Stimulated activated CD8-positive, alpha-beta memory T cell treated with anti-CD3 and anti-CD28 coated beads, Interleukin-7, amount 100 ng/mL, for 4 hours (primary cell): ENCODE measurements at places on chromosomes 13 and 19.

- no peak for DNase-seq
Measured at GRCh38 chr13:76474356-76474755, 411.8 kb downstream of the KCTD12 start.

DNA sequence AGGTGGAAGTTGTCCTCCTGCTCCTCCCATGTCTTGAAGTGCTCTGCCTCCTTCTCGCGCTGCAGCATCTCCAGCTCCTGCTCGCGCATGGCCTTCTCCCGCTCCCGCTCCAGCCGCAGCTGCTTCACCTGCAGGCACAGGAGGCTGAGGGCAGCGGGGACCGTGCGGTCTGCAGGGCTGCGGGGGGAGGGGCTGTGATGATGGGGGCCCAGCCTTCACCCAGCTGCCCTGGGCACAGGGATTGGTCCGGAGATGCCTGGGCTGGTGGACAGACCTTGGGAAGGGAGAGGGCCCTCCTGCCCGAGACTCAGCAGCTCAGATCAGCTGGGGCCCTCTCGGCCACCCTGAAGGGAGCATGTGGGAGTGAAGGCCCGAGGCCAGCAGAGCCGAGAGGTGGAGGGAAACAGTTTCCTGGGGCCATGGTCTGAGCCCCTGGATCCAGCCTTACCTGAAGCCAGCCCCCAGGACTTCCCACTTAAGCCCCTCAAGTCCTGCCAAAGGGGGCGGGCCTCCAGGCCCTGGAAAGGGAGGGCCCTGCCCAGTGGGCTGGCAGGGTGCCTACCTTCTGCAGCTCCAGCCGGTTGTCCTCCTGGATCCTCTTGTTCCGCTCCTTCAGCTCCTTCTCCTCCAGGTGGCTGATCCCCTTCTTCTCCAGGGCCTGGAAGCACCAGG, 6.3 kb downstream of the CACTIN start:
- no peak for DNase-seq

GRCh38 chr13:94020833-94021232, 458.6 kb downstream of the DCT start:
- DNase-seq: no peak

- DNase-seq: no peak
Measured at GRCh38 chr13:101623470-101624209, 171.2 kb downstream of the ITGBL1 start.

DNA sequence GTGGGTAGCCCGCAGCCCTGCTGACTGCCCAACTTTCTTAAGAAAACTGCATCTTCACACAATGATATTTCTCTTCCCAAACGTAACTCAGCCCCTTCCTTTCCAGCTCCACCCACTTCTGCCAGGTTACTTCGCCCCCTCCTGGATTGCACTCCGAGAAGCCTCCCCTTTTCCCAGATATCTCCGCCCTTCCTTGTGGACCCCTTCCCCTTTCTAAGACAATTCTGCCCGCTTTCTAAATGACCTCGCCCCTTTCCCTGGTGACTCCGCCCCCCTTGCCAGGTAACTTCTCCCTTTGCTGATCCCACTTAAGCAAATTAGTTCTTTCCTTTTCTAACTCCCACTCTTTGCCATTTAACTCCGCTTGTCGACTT, 2.6 kb downstream of the VSIG10L start:
- no peak for DNase-seq

- no peak for DNase-seq
Measured at GRCh38 chr19:6837525-6837924, 49.9 kb upstream of the ADGRE1 start.

DNA sequence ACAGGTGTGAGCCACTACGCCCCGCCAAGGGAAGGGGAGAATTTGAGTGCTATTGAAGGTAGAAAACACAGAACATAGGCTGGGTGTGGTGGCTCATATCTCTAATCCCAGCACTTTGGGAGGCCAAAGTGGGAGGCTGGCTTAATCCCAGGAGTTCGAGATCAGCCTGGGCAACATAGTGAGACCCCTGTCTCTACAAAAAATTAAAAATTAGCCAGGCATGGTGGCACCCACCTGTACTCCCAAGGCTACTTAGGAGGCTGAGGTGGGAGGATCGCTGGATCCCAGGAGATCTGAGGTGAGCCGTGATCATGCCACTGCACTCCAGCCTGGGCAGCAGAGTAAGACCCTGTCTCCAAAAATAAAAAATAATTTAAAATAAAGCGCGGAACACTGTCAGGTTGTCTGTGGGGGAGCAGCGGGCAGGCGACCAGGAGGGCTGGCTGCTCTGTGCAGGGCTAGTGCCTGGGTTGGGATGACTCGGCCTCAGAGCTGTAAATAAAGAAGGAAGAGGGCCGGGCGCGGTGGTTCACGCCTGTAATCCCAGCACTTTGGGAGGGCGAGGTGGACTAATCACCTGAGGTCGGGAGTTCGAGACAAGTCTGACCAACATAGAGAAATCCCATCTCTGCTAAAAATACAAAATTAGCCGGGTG, 41.0 kb downstream of the LTBP4 start:
- DNase-seq: no peak

DNA sequence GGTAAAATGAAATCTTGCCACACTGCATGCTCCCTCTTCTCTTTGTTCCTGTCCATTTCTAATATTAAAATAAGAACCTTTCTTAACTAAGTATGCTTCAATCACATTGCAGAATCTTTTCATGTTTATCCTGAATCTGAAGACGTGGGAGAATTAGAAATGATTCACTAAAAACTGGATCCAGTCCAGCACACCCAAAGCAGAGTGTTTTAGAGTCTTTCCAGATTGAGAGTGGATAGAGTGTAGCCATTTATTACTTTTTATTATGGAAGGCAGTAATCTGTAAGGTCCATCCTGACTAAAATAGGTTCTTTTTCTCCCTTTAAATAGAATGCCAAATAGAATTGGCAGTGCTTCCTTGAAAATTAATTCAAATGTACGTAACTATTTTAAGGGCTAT, 453.5 kb downstream of the TDRD3 start:
- no peak for DNase-seq

DNA sequence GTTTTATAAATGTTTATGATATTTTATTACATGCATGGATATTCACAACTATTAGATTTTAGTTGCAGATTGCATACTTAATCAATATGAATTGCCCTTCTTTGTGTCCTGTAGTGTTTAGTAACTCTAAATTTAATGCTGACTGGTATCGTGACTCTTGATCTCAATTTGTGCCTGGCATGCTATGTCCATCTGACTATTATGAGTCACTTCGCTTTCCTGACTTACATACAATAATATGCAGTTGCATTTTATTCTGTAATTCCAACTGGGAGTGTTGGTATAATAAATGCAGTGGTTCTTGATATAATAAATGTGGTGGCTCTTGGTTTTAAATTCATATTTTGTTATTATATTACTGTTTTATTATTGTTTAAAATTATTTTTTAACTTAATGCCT, 277.5 kb downstream of the LIG4 start:
- DNase-seq: no peak

- DNase-seq: peak; percentile 70
Measured at GRCh38 chr19:1243768-1244692, 2.5 kb downstream of the ATP5F1D start.

DNA sequence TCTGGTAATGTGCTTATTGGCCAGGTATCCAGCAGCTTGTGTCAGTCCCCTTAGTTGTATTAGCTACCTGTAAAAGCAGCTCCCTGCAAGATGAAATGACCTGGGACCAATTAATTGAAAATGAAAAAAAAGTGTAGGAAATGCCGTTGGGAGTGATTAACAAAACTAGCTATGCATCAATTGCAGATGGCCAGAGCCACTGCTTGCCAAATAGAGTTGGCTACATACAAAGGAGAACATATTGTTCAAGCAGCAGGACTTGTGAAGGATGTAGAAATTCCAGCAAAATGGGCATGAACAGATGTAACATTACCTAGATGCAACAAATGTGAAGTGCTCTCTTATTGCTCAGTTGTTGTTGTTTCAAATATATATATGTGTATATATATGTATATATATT, 300.5 kb downstream of the PCDH17 start:
- no peak for DNase-seq

DNA sequence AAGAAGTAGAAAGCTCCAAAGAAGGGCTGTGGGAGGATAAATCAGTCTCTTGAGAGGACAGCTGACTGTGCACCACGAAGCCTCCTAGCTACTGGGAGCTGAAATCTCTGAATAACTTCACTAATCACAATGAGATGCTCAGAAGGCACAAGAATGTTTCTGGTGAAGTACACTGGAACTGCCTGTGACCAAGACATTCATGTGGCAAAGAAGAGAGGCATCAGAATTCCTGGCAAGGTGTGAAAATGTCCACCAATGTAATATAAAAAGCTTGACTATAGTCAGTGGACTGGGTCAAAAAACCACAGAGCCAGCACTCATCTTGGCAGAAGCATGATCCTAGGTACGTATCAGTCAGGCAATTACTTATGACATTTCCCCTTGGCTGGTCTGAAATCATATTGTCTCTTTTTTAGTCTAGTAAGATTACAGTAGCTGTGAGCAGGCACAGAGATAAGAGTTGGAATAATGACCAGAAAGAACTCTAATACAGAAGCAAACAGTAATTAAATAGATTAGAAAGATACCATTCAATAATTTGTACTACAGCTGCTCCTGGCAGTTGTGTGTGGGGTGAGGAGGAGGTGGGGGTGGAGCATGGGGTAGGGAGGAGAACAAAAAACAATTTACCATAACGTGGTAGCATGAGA, 434.7 kb downstream of the DIAPH3 start:
- no peak for DNase-seq

DNA sequence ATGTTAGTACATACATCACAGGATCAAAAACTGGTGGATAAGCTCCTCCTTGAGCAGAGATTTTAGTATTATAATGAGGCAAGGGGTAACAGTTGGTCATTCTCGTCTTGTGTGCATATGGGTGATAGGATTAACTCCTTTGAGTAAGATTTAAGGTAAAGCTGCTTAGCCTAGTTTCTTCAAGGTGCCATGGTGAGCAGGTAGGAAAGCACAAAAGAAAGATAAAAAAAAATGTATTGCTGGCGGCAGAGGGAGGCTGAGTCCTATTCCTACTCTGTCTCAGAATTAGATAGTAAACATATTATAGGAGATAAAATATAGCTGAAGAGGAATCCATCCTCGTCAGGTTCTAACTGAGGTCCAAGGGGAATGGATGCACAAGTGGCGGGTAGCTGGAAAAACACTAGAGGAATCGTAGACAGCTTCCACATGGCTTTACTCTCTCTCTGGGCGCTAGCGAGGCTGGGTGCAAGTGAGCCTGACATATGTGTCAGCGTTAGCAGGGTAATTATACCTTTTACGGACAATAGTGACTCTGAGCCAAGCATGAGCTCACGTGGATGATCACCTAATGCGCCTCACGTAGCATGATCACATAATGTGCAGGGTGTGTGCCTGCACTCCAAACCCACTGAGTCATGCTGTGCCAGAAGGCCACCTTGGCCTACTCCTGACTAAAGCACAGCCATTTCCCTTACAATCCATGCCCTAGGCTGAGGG, 734.3 kb upstream of the MIR17HG start:
- DNase-seq: no peak

- DNase-seq: no peak
Measured at GRCh38 chr13:26220575-26220974, 1.5 kb downstream of the RNF6 start.

DNA sequence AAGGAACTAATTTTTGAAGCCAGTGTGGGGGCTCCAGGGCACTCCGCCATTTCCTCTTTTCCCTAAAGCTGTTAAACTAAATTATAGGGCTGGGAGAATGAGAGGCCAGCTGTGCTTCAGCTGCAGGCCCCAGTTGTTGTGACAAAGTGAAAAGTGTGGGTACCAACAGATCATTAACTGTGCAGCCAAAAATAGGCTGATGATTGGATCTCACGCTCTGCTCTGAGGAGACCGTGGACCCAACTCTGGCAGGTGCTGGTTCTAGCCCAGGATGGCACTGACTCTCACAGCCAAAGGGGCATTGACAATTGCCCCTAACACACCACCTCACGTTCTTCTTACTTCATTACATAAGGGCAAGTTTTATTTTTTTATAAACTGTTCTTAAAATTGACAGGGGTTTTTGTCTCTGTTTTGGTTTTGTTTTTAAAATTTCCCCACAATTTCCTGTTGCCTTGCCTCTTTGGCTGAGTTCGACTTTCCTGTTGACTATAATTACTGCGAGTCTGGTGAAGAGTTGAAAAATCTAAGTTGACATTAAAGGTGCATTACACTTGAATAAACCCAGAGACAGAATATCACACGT, 391.0 kb downstream of the FGF9 start:
- DNase-seq: no peak

DNA sequence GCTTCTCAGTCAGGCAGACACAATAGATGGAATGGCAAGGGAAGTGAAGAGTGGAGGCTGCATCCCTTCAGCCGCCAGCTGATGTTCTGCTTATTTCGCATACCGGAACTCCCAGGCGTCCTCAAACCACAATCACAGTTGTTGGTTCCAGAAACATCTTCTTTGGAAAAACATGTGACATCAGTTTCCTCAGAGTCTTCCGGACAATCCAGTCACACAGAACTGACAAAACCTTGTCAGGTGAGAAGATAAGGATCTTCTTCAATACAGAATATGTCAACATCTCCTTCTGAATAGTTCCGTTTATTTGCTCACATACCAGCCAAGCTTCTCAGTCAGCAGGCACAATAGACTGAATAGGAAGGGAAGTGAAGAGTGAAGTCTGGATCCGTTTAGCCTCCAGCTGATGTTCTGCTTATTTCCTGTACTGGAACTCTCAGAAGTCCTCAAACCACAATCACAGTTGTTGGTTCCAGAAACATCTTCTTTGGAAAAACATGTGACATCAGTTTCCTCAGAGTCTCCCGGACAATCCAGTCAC, 45.1 kb upstream of the CEACAM21 start:
- no peak for DNase-seq

DNA sequence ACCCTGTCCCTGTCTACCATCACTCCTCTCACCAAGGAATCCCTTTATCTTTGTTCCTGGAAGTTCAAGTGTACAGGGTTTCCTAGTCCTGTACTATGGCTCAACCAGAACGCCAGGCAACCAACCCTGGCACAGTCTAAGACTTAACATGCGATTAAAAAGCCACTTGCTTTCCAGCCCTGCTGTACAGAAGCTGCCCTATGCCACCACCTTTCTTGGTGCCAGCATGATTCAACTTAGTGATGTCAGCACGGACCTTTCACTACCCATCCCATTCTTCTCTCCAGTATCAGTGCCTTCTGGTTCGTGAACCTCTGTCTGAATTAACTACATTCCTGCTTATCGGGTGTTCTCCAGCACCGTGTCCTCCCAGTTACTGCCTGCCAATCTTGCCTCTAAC, 151.1 kb downstream of the KLF12 start:
- DNase-seq: no peak

GRCh38 chr13:77699059-77699680, 1.7 kb downstream of the SLAIN1 start:
- no peak for DNase-seq

GRCh38 chr13:105410602-105411001, 1124.9 kb downstream of the EFNB2 start:
- no peak for DNase-seq

DNA sequence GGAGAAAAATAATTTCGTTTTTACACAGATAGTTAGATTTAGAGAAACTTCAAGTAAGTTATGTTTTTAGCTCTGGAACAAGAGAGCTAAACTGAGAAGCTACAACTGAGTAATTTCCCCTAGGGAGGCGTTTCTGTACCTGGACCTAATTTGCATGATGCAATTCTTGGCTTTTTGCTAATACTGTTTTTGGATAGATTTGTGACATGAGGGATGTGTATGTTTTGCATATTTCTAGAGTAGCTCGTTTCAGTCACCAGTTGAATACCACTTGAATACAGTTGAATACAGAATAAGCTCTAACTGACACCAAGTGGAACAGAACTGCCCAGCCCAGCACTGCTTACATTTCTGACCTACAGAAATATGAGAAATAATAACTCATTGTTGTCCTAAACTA, 1227.9 kb upstream of the SPRY2 start:
- no peak for DNase-seq

- no peak for DNase-seq
Measured at GRCh38 chr19:49861541-49862378, 5.6 kb downstream of the PNKP start.
